Psoas muscle (tissue), 8 donors: ENCODE measurements at places on chromosomes 2 and 18. TPM values are rescaled to one million over a fixed set of nuclear protein-coding genes. Genes with fewer than 3 reads are reported as not detected.
A peak's percentile ranks its signal among the peaks of the same experiment; 100 is the strongest.

The GPR155 gene
- 5.1 TPM for total RNA-seq

The CFAP221 gene
- 0.88 TPM for total RNA-seq

The FIGLA gene
- total RNA-seq = not detected

The ST6GAL2 gene
- not detected for total RNA-seq

The OST4 gene
- 280 TPM for total RNA-seq

The SEPTIN10 gene
- 38.4 TPM for total RNA-seq

The NCKAP1 gene
- total RNA-seq = 146 TPM

The CAPN14 gene
- not detected for total RNA-seq

The ZNF804A gene
- total RNA-seq = not detected

The SLC5A7 gene
- total RNA-seq = 0.09 TPM

- H3K36me3 ChIP-seq = no peaks in the 10 kb centered on the region
- no peaks in the 10 kb centered on the region for H3K4me1 ChIP-seq
- H3K4me3 ChIP-seq = no peak overlapping the region
- no peak for DNase-seq
Observed at GRCh38 chr2:198706476-198707082, 751.2 kb downstream of the SATB2 start.

- no peaks in the 10 kb centered on the region for H3K36me3 ChIP-seq
- DNase-seq = no peak
- no peak overlapping the region for H3K4me3 ChIP-seq
- H3K27me3 ChIP-seq = no peaks in the 10 kb centered on the region
Observed at GRCh38 chr2:130286983-130287655, 55.6 kb upstream of the IMP4 start.

DNA sequence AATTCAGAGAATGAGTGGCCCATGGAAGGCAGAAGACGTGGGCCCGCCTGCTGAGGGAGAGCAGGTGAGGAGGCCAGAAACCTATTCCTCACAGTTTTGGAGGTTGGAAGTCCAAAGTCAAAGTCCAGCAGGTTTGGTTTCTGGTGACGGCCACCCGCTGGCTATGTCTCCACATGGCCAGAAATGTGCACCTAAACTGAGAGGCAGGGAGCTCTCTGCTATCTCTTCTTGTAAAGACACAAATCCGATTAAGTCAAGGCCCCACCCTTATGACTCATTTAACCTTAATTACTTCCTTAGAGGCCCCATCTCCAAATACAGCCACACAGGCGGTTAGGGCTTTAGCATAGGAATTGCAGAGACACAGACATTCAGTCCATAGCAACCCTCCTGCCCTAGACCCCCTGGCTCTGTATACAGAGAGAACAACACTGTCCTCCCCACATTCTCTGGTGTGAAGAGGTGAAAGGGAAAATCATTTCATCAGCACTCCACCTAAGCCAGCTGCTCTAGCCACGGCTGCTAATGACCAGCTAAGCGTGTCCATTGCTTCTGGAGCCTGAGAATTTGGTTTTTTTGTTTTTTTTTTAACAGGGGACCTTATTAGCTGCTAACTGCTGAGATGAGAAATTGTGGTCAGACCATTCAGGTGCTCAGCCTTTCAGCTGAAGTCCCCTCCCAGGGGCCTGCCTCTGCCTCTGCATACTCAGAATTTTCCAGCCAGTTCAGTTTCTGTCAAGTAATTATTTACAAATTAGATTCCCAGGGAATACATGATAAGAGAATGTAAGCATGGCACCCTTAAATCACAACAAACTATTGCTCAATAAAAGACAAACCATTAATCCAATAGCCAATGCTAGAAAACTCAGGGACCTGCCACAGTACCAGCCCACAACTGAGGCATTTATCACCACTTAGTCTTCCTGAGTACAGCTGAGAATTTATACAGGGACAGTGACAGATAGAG, 368.7 kb upstream of the ID2 start:
- H3K27me3 ChIP-seq = no peaks in the 10 kb centered on the region
- H3K4me3 ChIP-seq = no peak overlapping the region
- no peak overlapping the region for H3K27ac ChIP-seq
- no peak for DNase-seq

- no peaks in the 10 kb centered on the region for H3K27me3 ChIP-seq
- no peaks in the 10 kb centered on the region for H3K4me1 ChIP-seq
- H3K36me3 ChIP-seq = no peaks in the 10 kb centered on the region
- no peak overlapping the region for H3K27ac ChIP-seq
- DNase-seq = no peak
- no peak overlapping the region for H3K4me3 ChIP-seq
Observed at GRCh38 chr2:95231723-95232122, 24.4 kb downstream of the ZNF892 start.

- no peaks in the 10 kb centered on the region for H3K36me3 ChIP-seq
- no peaks in the 10 kb centered on the region for H3K27me3 ChIP-seq
- H3K4me3 ChIP-seq = no peak overlapping the region
- no peaks in the 10 kb centered on the region for H3K4me1 ChIP-seq
- no peak overlapping the region for H3K27ac ChIP-seq
- no peak for DNase-seq
Observed at GRCh38 chr2:100182494-100183361, 40.3 kb upstream of the AFF3 start.

- H3K27ac ChIP-seq = peak overlapping the region; percentile 56
- no peak overlapping the region for H3K4me3 ChIP-seq
- no peaks in the 10 kb centered on the region for H3K36me3 ChIP-seq
- H3K27me3 ChIP-seq = no peaks in the 10 kb centered on the region
Observed at GRCh38 chr2:46855805-46856204, 59.8 kb downstream of the MCFD2 start.

DNA sequence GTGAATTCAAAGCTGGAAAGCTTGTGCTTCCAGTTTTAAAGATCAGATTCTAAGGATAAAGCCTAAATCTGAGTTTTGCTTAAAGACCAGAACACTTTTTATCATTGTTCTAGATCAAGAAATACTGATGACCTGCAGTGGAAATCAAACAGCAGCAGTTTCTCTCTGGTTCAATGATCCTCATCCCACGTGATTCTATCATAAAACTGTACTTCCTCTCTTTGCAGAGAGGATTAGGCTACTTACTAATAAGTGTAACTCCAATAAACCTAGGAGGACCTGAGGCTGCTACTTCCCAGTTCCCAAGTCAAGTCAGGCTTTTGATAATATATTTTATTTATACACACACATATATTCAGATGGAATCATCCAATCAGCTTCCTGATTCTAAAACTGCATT, 81.9 kb downstream of the TCF4 start:
- H3K4me1 ChIP-seq = peaks cover 25% of the 10 kb centered on the region
- no peaks in the 10 kb centered on the region for H3K36me3 ChIP-seq
- DNase-seq = no peak
- H3K4me3 ChIP-seq = no peak overlapping the region

- H3K4me1 ChIP-seq = no peaks in the 10 kb centered on the region
- no peaks in the 10 kb centered on the region for H3K36me3 ChIP-seq
- peaks cover 7% of the 10 kb centered on the region for H3K27me3 ChIP-seq
- H3K4me3 ChIP-seq = no peak overlapping the region
- DNase-seq = no peak
Observed at GRCh38 chr2:88809216-88809615, 117.7 kb downstream of the RPIA start.

- H3K36me3 ChIP-seq = no peaks in the 10 kb centered on the region
- H3K4me3 ChIP-seq = no peak overlapping the region
- H3K4me1 ChIP-seq = peaks cover 39% of the 10 kb centered on the region
- no peak overlapping the region for H3K27ac ChIP-seq
- DNase-seq = no peak
Observed at GRCh38 chr2:101802329-101802728, 104.8 kb downstream of the MAP4K4 start.

GRCh38 chr18:22560275-22560610, 142.5 kb upstream of the CTAGE1 start:
- no peaks in the 10 kb centered on the region for H3K4me1 ChIP-seq
- no peak overlapping the region for H3K27ac ChIP-seq
- no peak for DNase-seq
- H3K4me3 ChIP-seq = peak overlapping the region; percentile 68

DNA sequence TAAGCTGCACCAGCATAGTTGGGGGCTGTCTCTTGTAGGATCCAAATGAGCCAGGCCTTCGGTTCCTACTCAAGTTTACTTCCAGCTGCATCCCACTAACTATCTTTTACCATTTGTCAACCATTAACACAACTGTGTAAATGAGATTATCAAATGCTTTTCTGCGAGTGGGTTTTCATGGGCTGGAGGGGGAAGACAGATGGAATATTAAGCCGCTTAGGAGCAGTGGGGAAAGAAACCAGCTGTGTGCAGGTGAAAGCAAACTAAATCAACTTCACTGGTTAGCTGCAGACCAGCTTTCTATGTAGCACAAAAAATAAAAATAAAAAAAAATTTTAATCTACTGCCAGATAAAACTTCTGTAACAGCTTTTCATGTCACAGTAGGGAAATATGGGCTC, 307.3 kb upstream of the FBXO11 start:
- no peak overlapping the region for H3K4me3 ChIP-seq
- no peaks in the 10 kb centered on the region for H3K4me1 ChIP-seq
- H3K27me3 ChIP-seq = no peaks in the 10 kb centered on the region

GRCh38 chr18:42719221-42719620, 396.3 kb downstream of the RIT2 start:
- DNase-seq = no peak
- no peaks in the 10 kb centered on the region for H3K27me3 ChIP-seq
- no peaks in the 10 kb centered on the region for H3K4me1 ChIP-seq
- no peaks in the 10 kb centered on the region for H3K36me3 ChIP-seq

GRCh38 chr2:146867477-146867986, 977.3 kb upstream of the ACVR2A start:
- no peaks in the 10 kb centered on the region for H3K27me3 ChIP-seq
- H3K36me3 ChIP-seq = no peaks in the 10 kb centered on the region
- no peaks in the 10 kb centered on the region for H3K4me1 ChIP-seq
- no peak overlapping the region for H3K27ac ChIP-seq
- no peak for DNase-seq

- H3K36me3 ChIP-seq = no peaks in the 10 kb centered on the region
- H3K4me1 ChIP-seq = no peaks in the 10 kb centered on the region
- no peak overlapping the region for H3K4me3 ChIP-seq
- H3K27ac ChIP-seq = no peak overlapping the region
- no peaks in the 10 kb centered on the region for H3K27me3 ChIP-seq
- no peak for DNase-seq
Observed at GRCh38 chr2:16429431-16430145, 236.0 kb downstream of the CYRIA start.

DNA sequence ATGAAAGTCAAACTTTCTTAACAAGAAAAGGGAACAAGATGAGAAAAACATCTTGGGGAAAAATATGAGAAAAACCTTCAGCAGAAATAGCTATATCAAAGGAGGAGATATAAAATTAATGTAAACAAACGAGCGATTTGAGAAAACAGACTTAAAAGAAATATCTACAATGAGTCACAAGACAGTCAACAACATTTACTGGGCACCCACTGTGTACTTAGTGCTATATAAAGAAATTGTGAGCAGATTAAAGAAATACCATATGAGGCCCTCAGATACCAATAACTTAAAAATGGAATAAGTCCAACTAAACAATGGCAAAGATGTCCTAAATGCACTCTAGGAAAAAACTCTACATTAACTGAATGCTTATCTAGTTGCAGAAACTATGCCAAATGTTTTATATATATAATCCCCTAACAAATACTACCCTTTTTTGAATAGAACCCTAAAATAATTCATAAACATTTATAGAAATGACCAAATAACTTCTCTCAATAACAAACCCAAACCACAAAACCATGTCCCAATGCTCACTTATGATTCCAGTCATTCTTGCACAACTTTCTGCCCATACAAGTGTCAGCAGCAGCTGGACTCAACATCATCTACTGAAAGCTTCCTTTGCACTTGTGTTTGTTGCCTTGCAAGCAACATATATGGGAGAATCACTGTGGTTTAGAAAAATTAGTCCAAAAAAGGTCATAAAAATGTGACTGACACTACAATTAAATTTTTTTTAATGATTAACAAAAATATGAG, 83.5 kb downstream of the COBLL1 start:
- no peaks in the 10 kb centered on the region for H3K27me3 ChIP-seq
- no peak for DNase-seq
- no peaks in the 10 kb centered on the region for H3K36me3 ChIP-seq
- no peak overlapping the region for H3K4me3 ChIP-seq
- no peaks in the 10 kb centered on the region for H3K4me1 ChIP-seq
- no peak overlapping the region for H3K27ac ChIP-seq

- no peak overlapping the region for H3K4me3 ChIP-seq
- no peaks in the 10 kb centered on the region for H3K4me1 ChIP-seq
- no peaks in the 10 kb centered on the region for H3K36me3 ChIP-seq
- H3K27me3 ChIP-seq = no peaks in the 10 kb centered on the region
- DNase-seq = no peak
Observed at GRCh38 chr2:167686691-167687090, 560.7 kb downstream of the STK39 start.

DNA sequence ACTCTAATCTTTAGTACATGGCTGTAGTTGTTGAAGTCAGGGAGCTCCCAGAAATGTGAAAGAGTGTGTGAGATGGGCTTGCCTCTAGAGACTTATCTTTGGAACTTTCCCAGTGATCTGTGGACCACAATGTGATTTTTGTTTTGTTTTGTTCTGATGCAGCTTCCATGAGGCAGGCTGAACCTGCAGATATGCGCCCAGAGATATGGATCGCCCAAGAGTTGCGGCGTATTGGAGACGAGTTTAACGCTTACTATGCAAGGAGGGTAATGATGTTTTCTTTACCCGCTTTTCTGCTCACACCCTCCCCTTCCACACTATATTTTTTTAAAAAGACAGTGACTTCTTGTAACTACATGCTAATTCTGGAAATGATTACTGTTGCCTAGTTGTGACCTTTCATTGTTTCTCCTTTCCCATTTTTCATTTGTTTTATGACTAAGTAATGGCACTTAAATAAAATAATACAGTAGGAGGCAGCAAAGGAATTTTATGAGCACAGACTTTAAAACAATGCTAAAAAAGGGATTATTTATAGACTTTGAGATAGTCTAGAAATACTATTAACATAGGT, 29.3 kb downstream of the BCL2L11 start:
- peaks cover 5% of the 10 kb centered on the region for H3K36me3 ChIP-seq
- H3K27me3 ChIP-seq = no peaks in the 10 kb centered on the region
- H3K4me3 ChIP-seq = no peak overlapping the region
- peaks cover 3% of the 10 kb centered on the region for H3K4me1 ChIP-seq
- no peak for DNase-seq

DNA sequence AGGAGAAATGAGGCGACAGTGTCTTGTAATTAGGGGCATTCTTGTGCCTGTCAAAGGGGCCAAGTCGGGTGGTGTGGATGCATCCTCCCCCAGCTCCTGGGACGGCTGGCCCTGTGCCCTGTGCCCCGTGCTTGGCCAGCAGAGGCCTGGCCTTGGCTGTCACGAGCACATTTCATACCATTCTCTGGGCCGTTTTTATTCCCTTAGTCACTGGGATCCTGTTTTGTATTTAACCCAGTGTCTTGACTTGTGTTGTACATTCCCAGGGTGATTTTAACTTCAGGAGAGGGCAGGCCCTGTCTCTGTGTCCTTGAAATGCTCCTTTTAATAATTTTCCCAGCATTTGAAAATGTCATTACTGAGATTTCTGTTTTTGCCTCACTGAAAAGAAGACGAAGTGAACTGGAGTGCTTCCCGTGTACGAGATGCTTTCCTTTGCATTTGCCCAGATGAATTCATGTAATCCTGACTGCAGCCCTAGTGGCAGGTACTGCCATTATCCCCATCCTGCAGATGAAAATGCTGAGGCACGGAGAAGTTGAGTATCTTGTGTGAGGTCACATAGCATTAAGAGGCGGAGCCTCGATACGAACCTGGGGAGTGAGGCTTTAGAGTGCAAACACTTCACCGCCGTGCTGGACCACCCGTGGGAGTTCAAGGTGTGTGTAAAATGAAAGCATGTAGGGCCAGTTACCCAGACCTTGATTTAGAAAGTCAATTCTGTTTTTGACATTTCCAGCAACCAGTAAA, 57.0 kb downstream of the SH3RF3 start:
- H3K27me3 ChIP-seq = no peaks in the 10 kb centered on the region
- DNase-seq = peak; percentile 81
- H3K36me3 ChIP-seq = no peaks in the 10 kb centered on the region
